ENCODE measurements at places on chromosomes 4 and X. TPM values are rescaled to one million over a fixed set of nuclear protein-coding genes. Genes with fewer than 3 reads are reported as not detected.

DCAF4L1 gene
- total RNA-seq, result 0.09 TPM

DNA sequence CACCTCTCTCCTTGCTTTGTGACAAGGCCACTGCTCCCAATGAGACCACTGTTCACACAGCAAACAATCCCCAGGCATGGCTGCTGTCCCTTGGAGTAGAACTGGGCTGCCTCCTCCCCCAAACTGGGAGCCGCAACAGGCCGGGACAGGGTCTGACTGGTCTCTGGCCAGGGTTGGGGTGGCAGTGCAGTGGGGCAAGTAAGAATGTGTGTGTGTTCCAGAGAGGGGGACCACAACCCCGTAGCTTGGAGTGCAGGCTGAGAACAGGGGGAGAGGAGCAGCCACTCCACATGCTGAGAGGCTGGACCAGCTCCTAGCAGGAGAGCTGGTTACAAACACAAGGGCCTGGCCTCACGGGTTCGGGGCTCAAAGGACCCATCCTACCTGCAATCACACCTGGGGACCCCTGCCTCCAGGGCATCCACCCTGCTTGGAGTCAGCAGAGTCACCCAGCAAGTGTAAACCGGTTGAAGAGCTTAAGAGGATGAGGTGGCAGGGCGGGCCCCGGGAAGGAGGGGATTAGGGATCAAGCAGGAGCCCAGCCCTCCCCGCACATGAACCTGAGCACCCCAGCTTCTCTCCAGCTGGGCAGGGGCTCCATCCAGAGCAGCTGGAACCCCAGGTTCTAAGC lies 3.8 kb upstream of the ZNF185 start:
- DNase-seq, result no peak

DNA sequence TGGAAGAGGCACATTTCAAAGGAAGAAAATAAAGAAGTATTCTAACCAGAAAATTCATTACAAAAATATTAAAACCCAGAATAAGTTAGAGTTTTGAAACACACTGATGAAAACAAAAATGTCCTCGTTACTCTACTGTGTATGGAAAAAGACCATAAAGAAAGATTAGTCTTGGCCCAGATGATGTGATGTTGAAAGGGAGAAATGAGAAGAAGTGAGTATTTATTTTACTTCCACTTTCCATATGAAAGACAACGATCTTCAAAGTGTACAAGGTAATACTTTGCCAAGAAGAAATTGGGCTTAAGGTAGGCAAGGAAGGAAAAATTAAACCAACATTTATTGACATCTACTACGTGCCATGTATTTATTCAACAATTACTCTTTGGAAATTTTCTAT lies 48.6 kb upstream of the EMCN start:
- no peak for DNase-seq

FAM53A gene
- total RNA-seq, result 5.2 TPM

GRCh38 chr4:95178938-95179337 lies 369.8 kb downstream of the UNC5C start:
- DNase-seq, result no peak

GRCh38 chrX:73562984-73563737 lies at the start of gene CHIC1:
TSS of gene CHIC1 (plus strand) at chrX:73563197. CDS start at chrX:73563285, 88 bp downstream.
- peak; percentile 69 for DNase-seq

RAB33A gene
- total RNA-seq, result 3.0 TPM

- no peak for DNase-seq
These were observed 10.4 kb downstream of the MAD2L1 start for GRCh38 chr4:120056246-120056645.

MEPE gene
- not detected for total RNA-seq

MAGEE1 gene
- 7.3 TPM for total RNA-seq

MAGEB3 gene
- not detected for total RNA-seq

SMARCA5 gene
- 98.8 TPM for total RNA-seq

DOK7 gene
- 0.22 TPM for total RNA-seq

- no peak for DNase-seq
These were observed 24.6 kb downstream of the VSIG4 start for GRCh38 chrX:66015152-66015831.

GRCh38 chrX:10175319-10175871 lies 18.6 kb downstream of the CLCN4 start:
- DNase-seq, result no peak

GRCh38 chr4:848803-849477 lies 23.0 kb upstream of the CPLX1 start:
- no peak for DNase-seq

CXCL5 gene
- 8.1 TPM for total RNA-seq

CTAG1B gene
- total RNA-seq, result not detected

RASL11B gene
- 71.9 TPM for total RNA-seq
